ENCODE measurements at places on chromosomes 2 and 18.
A peak's percentile ranks its signal among the peaks of the same experiment; 100 is the strongest.

GRCh38 chr2:7594211-7594610 is 677.0 kb downstream of the RNF144A start:
- no peak for DNase-seq

GRCh38 chr2:212677466-212677865 is 138.9 kb upstream of the ERBB4 start:
- DNase-seq = no peak

GRCh38 chr18:42872838-42873237 is 242.6 kb downstream of the RIT2 start:
- no peak for DNase-seq

DNA sequence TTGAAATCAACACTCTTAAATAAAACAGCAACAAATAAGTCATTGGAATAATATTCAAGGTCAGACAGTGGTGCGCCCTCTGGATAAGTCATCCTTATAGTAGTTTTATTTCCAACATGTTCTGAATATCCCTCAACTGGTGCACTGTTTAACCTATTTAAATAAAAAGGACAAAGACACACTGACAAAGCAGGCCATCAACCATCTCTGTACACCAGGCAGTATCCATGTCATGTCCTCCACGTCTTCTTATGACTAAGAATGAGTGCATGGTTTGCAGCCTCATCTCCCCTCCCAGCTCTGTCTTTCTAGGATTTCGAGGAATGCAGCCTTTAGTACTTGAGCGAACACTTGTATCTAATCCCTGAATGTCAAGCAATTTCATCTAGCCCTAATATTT is 42.4 kb downstream of the ST3GAL5 start:
- peak; percentile 89 for DNase-seq

- DNase-seq = peak; percentile 99
Observed at GRCh38 chr2:43059183-43059897, 167.1 kb downstream of the ZFP36L2 start.

DNA sequence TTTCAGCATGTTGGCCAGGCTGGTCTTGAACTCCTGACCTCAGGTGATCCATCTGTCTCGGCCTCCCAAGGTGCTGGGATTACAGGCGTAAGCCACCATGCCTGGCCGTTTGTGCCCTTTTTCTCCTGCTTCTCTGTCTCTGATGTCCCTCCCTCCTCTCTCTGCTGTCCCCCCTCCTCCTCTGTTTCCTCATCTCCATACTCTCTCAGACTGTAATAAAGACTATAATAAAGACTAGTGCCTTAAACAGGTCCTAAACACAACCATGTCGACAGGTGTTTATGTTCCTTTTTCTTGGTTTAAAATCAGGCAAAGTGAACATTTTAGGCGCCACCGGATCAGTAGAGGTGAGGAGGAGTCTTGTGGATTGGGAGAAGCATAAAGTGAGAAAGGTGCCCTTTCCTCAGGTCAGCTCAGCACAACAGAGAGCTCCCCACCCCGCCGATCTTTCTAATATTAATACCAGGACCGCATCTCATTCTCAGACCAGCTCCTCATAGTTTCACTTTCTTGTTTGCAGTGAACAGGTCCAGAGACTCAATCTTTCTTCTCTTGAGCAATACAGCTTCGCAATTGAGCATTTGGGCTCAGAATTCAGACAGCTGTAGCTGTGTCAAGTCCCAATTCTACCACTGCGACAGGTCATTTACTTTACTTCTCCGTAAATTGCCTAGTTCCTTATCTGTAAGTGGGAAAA is 23.7 kb downstream of the TIMM21 start:
- DNase-seq = no peak

DNA sequence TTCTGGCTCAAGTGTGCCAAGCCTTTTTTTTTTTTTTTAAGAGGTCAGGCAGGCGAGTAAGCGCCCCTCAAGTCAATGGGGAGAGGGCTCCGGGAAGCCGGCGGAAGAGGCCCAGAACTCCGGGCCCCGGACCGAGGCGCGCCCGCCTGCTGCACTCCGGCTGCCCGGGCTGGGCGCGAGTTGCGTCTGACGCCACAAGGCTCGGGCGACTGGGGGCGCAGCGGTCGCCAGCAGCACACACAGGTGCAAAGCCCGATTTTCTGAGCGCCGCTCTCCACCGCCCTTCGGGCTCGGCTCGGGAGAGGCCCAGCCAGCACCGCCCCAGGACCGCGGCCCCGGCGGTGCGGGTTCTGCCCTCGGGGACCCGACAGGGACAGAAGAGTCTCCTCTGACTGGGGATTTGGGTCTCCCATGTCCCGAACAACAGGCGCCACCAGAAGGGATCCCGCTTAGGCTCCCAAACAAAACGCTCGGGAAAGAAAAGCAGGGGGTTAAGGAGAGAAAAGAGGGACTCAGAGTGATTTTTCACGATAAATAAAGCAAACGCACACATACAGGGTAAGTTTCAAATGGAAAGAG is 787 bp downstream of the ERBB4 start:
- DNase-seq = peak; percentile 4

DNA sequence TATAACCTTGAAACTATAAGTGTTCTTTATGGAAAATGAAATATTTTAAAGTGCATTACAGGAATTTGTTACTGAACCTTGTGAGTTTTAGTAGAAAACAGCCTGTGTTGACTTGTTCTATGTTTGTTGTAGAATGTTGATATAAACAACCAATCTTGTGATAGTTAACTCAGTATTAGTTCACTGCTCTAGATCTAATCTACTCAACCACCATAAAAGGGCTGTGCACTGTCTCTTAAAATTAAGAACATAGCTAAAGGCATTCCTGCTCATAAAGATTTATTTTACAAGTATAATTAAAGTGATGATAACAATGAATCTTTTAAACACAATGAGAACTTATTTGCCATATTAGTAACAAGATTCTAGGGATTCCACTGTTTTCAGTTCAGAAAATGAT is 110.5 kb upstream of the KLF7 start:
- DNase-seq = no peak

DNA sequence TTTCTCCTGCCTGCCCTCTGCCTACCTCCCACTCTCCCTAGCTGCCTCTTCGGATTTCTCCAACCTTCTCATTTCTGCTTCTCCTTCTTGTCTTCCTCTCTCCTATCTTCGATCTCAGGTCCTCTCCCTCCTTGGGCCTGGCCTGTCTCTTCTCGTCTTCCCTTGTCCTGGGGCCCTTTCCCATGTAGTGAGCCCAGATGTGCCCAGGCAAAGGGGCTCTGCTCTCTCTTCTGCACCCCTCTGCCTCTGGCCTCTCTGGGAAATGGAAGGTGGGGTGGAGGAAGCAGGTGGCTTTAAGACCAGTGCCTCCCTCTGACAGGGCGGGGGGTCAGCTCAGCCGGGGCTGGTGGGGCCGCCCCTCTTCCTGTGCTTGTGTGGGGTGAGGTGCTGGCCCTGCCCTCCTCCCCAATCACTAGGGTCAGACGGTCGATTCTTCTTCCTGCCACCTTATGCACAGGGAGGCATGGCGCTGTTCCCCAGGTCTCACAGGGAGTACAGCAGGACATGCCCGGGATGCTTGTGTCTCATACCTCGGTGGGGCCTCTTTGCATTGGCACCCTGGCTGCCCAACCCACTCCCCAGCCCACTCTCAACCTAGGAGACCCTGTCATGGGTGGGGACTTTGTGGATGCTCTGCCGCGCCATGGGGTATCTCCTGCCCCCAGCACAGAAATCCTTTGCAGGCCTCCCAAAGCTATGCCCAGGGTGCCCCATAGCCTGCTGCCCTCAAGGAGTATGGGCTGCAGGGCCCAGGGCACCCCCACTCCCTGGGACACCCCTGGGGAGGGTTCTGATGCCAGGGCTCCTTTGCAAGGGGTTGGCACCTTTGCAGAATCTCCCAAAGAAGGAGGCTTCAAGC is 213.8 kb upstream of the HAAO start:
- no peak for DNase-seq

DNA sequence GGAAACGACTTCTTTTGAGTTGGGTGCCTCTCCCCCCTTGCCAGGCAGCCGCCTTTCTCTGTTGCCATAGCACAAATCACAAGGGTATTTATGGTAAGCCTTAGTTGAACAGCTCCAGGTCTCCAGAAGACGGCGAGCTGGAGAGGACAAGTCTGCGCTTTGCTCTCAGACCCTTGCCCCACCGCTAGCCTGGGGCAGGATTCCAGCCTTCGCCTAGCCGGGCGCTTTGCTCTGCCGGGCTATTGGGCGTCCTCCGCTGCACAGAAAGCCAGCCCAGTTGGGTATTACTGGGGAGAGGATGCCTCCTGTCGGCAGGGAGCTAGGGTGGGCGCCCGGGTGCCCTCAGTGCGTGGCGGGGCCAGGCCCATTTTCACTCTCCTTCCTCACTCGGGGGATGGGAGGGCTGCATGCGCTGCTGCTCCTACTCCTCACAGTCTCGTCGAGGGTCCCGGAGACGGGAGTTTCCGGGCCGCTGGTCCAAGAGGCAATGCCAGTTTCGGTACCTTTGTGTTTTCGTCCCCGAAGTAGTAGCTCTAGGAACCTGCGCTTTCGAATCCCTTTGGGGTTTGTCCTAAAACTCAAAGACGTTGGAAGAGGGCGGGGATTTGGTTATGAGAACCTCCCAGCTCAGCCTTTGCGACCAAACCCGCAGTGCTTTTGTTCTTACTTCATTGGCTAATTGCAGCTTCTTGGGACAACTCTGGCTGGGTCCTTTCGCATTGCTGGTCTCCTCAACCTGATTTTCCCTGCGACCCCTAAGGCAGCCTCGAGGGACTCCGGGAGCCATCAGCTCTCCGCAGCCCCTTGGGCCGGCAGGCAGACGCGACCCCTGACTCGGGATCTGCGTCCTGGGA is 3.6 kb upstream of the DLX2 start:
- peak; percentile 75 for DNase-seq

DNA sequence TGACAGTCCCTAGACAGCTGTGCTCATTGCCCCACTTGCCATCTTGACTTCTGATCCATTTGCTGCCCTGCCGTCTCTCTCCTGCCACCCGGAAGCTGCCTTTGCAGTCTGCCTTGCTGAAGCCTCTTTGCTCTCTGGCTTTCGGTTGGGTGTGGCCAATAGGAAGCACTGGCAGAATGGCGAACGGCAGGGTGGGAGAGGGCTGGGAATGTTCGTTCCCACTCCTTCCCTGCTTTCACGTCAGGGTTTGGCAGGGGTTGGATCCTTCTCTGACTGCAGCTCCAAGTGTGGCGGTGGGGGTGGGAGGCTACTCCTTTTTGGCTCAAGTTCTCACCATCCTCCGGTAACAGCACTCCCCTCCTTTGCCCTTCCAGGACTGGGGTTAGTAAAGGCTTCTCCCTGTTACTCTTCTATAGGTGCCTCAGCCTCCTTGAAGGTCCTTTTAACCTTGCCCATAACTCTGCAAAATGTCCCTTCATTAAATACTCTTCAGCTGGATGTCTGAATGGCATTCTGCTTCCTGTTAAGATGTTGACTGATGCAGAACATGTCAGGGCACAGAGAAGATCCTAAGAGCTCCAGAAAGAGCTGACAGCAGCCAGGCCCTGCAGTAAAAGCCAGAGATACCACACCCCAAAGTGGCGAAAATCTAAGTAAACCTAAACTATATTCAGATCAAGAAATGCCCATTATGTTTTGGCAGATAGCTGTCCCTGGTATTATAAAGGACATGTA is 299.7 kb downstream of the CDCA7 start:
- no peak for DNase-seq

GRCh38 chr2:151120011-151120410 is 141.7 kb downstream of the RBM43 start:
- DNase-seq = no peak

- DNase-seq = no peak
Observed at GRCh38 chr2:120308038-120308910, 37.7 kb upstream of the INHBB start.

GRCh38 chr2:128496700-128497099 is 178.0 kb upstream of the HS6ST1 start:
- no peak for DNase-seq

DNA sequence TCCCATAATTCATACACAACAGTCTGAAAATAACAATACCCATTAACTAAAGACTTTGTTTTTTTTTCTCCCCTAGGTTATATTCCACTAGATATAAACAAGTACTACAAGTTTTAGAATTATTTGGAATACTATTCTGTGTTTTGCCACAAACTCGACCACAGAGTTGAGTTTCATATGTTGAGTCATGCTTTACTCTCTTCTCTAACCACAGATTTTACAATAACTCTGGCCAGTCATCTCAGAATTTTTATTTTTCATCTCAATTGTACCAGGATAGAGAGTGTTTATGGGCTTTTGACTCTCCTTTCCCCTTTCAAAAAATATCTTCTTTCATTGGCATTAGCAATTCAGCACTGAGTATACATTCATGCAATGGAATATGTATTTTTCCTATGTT is 348.7 kb upstream of the GALNT5 start:
- peak; percentile 66 for DNase-seq

- no peak for DNase-seq
Observed at GRCh38 chr2:66827851-66828250, 392.9 kb downstream of the MEIS1 start.

DNA sequence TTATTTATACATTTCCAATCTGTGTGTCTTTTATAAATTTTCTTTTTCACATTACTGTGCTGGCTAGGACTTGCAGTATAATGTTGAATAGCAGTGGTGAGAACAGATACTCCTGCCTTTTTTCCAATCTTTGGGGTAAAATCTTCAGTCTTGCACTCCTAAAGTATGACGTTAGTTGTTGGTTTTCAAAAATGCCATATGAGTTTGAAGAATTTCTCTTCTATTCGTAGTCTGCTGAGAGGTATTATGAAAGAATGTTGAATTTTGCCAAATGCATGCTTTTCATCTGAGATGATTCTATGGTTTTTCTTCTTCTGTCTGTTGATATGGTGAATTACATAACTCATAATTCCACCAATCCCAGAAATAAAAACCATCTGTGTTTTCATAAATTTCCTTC is 335.3 kb upstream of the CHST9 start:
- DNase-seq = no peak

DNA sequence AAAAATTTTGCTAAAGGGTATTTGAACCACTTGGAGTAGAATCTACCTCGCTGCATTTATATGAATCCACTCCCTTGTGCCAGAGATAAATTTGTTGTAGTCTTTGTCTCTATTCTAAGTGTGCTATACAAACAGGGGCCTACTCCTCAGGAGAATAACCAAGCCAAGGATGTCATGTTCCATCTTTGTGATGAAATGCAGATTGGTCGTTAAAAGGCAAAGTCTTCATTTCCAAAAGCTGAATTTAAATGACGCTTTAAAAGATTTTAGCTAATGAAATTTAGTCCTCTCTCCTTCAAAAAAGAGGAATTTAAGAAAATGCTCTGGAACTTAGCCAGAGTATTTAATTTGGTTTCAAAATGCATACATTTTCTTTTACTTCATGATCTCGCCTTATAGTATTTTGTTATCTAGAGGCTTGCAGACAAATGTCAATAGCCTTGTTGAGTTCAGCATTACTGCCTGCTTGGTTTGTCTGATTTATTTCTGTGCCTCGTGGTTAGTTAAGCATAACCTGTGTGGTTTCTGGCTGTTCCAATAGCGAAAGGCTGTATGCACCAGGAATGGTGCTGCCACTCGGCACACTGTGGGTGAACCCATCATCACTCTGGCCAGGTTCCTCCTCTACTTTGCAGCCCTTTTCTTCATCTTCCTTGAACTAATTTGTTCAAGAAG is 417.6 kb downstream of the ZNF521 start:
- no peak for DNase-seq

- no peak for DNase-seq
Observed at GRCh38 chr2:10375570-10376281, 72.4 kb downstream of the ODC1 start.

GRCh38 chr18:46429649-46430224 is 227.3 kb downstream of the LOXHD1 start:
- DNase-seq = no peak

- DNase-seq = peak; percentile 9
Observed at GRCh38 chr18:11258039-11258610, 108.8 kb upstream of the PIEZO2 start.

Measured in EH (cell line).